ENCODE measurements at places on chromosomes 12 and 14.

- no peak for DNase-seq
Observed at GRCh38 chr12:29025937-29026336, 123.1 kb upstream of the FAR2 start.

- no peak for DNase-seq
Observed at GRCh38 chr14:81275305-81276072, 54.7 kb upstream of the GTF2A1 start.

DNA sequence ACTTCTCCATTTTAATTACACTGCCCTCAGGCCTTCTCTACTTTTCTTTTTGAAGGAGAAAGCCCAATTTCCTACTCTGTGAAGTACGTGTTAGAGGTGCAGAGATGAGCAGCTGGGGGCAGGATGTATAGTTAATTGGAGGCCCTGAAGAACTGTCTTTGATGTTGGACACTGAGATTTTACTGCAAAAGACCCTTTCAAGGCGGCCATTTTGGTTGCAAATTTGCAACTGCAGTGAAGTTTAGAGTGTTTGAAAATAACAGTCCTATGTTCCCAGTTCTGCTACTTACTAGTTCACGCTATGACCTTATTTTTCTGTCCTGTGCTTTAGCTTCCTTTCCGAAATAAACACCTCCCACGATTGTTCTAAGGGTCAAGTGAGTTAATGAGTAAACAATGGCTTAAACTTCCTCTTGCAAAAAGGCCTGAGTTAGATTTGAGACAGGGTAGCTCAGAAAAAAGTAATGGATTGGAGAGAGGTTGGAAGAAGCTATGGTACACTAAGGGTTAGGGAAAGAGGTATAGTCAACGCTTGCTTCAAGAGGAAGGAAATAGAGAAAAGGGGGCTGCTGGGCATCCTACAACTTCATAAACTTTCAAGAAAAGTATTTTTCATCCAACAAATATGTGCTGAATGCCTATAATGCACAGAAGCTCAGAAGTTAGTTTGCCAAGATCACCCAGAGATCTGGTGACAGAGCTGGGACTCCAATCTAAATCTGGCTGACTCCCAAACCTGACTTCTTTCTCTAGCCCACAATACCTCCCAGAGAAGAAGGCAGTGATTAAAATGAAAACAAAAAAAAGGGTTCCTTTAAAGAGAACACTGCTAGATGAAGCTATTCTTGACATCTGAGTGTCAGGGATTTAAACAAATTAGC, 26.4 kb upstream of the DICER1 start:
- DNase-seq = no peak

DNA sequence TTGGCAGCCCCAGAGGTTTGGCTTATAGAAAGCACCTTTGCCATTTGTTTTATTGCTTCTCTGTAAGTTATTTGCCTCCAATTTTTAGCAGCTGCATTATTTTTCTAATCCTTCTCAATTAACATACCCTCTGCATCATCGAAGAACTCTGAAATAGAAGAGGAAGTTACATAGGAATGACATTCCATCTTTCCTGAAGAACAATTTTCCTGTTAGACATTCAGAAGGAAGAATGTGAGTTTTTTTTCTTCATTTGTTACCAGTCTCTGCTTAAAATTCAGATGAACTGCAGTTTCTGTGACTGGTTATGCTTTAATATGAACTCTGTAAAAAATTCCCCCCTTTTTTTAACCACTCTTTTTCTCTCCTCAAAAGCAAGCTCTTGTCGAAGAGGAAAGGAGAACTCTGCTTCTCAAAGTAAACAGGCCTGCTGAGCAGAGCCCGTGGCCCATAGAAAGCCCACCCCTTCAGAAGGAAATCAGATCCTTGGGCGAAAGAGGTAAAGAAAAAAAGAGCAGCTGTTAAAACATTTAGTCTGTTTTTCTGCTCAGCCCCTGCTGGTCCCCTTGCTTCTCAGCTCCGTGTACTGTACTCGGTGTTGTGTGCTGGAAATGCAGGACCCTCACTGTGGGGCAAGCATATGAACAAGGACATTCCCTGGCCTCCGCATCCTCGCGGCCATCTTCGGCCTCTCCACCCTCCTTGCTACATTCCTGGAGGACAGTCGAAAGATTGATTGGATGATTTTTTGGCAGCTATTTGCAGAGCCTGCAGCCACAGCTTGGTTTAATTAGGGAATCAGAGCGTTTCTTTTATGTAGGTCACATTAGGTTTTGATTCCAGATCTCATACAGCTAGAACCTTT, 164.4 kb upstream of the LRIG3 start:
- no peak for DNase-seq

- no peak for DNase-seq
Observed at GRCh38 chr14:68230950-68231717, 411.6 kb downstream of the RAD51B start.

- no peak for DNase-seq
Observed at GRCh38 chr12:6840761-6841515, at the start of gene GNB3. TSS of gene GNB3 (plus strand) at chr12:6840925. CDS start at chr12:6841288, 363 bp downstream.

- DNase-seq = no peak
Observed at GRCh38 chr14:46091819-46092218, 559.8 kb downstream of the RPL10L start.

DNA sequence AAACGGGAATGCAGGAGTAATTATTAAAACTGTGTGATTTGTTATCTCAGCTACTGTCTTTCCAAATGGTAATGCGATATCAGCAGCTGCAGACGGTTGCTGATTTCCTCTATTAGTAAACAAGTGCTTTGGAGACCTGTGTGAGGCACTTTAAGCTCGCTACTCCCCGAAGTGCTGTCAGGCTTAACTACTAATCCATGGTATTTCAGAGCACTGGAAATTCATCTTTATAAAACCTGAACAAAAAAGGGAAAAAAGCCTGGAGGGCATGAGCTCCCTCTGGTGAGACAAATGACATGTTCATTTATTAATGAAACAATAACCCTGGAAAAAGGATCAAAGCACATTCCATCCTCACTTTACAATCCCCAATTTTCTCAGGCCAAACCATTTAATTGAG, 143.6 kb upstream of the OTX2 start:
- no peak for DNase-seq

- DNase-seq = no peak
Observed at GRCh38 chr14:30290001-30290400, 269.0 kb upstream of the G2E3 start.

- peak; percentile 46 for DNase-seq
Observed at GRCh38 chr14:39015360-39015961, 87.6 kb downstream of the SEC23A start.

GRCh38 chr12:123748161-123748560, 13.9 kb upstream of the DNAH10 start:
- no peak for DNase-seq

DNA sequence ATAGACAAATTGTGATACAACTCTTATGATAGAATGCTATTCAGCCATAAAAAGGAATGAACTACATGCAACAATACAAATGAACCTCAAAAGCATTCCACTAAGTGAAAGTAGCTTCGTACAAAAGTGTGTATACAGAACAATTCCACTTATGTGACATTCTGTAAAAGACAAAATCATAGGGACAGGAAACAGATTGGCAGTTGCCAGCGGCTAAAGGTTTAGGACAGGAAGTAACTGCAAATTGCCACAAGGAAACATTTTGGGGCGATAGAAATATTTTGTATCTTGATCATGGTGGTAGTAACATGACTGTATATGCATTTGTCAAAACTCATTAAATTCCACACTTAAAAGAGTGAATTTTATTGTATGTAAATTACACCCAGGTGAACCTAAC, 113.4 kb downstream of the CAPZA3 start:
- DNase-seq = no peak

- no peak for DNase-seq
Observed at GRCh38 chr14:75514673-75515628, 7.3 kb upstream of the BATF start.

DNA sequence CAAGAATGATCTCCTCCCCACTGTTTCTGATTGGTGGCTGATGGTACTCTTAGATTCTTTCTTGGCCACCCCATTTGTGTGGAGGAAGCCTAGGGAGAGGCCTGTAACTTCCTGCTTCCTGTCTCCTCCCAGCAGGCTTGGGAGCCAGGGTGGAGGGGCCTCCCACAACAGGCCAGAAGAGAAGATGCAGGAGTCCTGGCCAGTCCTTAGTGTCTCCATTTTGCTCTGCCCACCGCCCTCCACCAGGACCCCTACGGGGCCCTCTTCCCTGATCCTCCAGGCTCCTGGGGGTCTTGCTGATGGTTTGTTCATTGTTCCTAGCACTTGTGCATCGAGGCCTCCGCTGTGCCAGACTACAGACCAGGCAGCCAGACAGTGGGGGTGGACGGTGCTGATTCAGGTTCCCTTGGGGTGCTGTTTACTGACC, 6.8 kb downstream of the TSPAN9 start:
- DNase-seq = no peak

- no peak for DNase-seq
Observed at GRCh38 chr12:121822393-121823100, 18.7 kb downstream of the SETD1B start.

DNA sequence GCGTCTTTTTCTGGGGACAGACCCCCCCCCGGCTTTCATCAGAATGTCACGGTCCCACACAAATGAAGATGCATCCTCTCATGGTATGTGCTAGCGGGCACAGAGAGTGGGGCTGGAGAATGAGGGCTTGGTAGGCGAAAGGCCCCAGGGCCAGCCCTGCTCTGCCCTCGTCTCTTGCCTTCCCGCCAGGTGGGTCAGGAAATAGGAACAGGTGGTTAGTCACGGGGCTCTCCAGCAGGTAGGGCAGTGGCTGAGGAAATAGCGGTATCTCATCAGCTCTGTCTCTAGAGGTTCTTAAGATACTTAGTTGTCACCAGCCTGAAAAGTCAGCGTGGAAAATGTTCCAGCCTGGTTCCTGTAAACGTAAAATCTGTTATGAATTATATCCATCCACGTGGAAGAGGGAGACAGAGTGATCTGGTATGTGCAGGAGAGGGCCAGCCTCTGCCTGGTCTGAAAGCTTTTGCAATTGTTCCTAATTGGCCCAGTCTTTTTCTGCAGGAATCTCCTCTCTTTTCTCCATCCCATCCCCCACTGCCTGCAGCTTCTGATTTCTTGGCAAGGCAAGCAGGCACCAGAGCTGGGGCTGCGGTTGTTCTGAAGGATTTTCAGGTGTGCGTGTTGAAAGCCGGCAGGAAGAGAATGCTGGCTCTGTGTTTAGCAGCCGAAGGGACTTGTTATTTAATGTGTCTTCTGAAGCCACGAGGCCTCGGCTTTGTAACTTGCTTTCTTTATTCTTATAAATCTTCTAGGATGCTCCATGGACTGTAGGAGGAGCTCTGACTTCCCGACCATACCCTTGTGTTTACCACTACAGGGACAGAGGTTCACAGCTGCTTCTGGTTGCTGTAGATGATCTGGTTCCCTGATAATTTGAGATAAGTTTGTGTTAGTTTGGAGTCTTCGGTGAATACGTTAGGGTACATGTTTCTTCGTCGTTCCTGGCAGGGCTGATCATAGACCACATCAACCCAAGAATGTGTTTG, 131.1 kb downstream of the CACNA1C start:
- DNase-seq = no peak

DNA sequence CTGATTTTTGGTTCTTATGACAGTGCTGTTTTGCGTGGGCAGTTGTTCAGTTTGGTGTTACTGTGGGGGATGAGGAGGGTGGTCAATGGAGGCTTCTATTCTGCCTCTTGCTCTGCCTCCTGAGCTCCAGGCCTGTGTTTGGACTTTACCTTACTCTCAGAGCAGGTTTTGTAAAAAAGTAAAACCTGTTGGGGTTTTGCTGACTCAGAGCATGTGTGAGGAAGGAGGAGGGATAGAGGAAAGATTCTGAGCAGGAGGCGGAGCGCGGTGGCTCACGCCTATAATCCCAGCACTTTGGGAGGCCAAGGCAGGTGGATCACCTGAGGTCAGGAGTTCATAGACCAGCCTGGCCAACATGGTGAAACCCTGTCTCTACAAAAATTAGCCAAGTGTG, 6.7 kb downstream of the A2ML1 start:
- no peak for DNase-seq

GRCh38 chr14:95320955-95321600, 1.4 kb upstream of the CLMN start:
- DNase-seq = no peak

GRCh38 chr12:111434680-111435338, 29.1 kb downstream of the SH2B3 start:
- no peak for DNase-seq

DNA sequence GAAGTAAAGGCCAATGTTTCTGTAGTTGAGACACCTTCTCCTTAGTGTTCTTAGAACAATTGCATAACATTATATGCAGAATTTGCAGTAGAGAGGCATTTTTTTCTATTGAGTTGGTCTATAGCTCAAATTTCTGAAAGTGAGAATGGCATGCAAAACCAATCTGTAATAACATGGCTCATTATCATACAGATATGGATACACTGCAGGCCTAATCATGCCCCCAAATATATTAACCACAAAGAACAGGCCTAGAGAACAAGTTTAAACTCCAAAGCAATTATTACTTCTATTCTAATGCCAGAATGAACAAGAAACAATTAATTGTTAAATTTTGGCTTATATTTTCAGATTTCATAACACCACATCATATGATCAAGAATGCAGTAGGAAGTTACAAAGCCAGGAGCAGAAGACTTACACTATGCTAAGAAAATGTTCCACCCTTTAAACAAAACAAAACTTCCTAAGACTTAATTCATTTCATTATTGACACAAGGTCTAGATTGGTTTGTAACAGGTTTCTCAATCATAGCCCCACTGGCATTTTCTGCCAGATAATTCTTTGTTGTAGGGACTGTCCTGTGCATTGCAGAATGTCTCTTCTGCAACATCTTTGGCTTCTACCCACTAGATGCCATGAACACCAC, 26.9 kb downstream of the TMTC1 start:
- DNase-seq = no peak

DNA sequence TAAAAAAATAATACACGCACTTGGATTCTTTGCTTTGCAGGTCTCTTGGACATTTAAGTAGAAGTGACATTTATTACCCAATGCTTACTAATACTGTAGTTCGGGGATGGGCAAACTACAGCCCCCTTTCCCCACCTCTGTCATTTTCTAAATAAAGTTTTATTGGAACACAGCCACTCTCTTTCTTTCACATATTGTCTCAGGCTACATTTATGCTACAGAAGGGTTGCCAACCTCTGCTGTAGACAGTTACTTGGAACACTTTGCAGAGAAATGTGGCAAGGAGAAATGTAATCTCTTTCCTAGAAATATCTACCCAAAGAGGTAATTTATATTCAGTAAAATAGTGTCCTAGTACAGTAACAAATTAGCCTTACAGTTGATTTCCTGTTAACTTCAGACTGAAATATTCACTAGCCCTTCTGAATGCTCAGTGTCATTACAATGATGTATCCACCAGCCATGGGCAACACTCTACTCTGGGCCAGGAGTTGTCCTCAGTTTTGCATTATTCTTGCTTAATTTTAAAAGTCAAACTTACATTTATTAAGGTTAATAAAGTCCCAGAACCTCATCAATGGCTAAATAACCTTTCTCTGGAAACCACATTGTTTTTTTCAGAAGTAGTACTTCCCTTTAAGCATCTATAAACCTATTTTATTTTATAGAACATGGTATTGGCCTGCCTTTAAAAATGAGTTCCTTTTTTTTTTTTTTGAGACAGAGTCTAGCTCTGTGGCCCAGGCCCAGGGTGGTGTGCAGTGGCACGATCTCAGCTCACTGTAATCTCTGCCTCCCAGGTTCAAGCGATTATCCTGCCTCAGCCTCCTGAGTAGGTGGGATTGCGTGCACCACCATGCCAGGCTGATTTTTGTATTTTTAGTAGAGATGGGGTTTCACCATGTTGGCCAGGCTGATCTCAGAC, 269.6 kb upstream of the AMIGO2 start:
- DNase-seq = no peak

All from SW 1271 (cell line).